ENCODE measurements at places on chromosomes 5 and 9.
A peak's percentile ranks its signal among the peaks of the same experiment; 100 is the strongest.

- no peak for DNase-seq
Measured at GRCh38 chr9:12764150-12764549, 10.7 kb upstream of the LURAP1L start.

- DNase-seq, result peak; percentile 38
Measured at GRCh38 chr5:74631081-74631953, 9.2 kb downstream of the ENC1 start.

DNA sequence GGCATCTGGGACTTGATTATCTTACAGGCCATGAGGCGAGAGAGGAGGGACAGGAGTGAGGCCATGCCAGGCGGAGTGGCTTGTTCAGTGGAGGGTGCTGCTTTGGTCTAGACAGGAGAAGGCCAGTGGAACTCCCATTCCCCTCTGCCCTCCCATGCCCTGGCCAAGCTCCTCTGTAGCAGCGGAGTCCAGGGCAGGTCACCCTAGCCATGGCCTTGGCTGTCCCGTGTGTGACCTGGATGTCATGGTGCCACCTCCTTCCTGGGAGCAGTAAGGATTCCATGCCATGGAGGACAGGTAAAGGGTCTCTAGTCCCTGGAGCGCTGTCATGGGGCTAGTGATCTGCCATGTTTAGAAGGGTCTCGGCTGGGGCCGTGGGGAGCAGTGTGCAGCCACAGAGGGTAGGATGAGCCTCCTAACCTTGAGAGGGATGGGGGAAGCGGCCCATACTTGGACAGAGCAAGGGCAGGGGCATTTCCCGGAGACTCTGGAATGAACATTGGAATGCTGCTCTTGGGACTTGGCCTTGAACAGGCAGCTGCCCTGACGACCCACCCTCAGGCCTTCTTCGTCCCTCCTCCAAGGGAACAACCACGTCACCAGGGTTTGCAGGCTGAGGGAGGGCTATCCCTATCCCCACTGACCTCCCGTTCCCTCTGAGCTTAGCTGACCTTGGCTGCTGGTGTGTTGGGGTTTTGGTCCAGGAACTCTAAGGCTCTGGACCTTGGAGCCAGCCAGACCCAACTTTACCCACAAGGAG is 100.4 kb downstream of the DAB2IP start:
- DNase-seq, result no peak

DNA sequence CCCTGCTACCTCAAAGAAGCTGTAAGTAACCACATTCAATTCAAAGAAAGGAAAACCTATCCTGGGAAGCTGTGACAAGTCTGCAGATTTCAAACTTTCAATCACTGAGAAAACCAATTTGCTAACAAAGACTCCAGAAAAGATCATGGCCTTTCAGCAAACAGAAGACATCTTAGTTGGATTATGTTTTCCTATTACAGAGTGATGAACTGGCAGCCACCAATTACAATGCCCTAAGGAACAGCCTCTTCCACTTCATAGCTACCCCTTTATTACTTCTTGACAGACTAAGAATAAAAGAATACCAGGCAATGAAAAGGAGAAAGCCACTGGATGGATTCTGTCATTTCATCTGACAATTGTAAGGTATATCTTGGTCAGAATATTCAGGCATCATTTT is 128.2 kb upstream of the RASEF start:
- no peak for DNase-seq

DNA sequence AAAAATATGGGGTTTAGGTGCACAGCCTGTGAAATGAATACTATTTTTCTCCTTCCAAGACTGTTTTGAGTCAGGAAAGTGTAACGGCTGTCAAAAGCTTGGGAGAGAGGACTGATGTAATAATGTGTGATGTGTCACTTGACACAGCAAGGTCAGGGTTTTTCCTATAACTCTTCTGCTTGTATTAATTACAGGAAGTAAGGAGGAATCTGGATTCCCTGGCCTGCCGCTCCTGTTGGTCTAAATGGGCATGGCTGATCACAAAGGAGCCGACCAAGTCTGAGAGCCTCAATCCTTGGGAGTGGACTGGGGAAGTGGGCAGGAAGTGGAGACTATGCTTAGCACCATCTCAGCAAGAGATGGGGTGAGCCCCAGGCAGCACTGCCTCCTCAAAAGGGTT is 16.7 kb upstream of the SLC28A3 start:
- no peak for DNase-seq

DNA sequence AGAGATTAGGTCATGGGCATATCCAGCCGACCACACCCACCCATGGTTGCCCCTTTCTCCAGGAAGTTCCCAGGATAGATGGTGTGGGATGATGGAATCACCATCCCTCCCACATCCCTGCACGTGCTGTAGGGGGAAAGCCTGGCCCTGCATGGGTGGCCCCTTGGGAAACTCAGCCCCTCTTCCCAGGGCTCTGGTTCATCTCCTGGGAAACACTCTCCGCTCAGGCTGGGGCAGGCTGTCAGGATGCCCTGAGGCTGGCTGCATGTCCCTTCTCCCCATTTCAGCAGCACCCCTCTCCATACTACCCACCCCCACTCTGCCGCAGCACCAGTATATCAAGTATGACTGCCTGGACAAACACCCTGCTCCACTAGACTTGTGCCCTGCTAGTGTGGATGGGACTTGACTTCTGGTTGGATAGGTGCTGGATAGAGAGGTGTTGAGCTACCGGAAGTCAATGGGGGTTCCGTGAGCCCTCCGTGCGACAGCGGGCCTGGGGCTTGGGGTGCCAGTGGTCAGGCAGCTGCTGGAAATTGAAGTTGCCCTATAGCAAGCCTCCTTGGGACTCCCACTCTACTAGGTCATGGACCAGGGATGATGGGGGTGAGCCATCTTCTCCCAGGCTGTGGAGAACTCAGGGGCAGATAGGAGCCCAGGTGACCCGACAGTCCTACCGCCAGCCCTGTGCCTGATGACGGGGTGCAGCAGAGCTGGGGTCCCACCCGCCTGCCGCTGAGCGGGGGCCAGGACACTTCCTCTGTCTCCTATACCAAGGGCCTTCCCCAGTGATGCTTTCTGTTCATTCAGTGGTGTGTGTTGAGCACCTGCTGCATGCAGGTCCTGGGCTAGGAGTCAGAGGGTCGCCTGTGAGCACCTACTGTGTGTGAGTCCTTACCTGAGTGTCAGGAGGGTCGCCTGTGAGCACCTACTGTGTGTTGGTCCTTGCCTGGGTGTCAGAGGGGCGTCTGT is 69.4 kb upstream of the COL5A1 start:
- DNase-seq, result no peak

DNA sequence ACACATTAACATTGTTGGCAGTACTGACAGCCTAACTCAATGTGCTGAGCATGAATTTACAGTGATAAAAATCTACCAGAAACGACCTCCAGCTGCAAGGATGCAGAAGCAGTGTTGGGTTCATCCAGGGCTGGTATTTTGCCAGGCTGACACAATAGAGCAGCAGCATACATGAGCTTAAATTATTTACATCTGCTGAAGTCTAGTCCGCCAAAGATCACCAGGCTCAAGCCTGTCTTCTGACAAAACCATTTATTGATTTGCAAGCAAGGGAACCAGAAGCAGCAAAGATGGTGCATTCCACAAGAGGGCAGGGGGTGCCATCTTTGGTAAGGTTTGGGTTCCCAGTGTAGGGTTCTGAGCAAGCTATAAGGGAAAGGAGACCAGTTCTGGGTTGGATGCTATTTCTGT is 8.7 kb upstream of the C5orf34 start:
- DNase-seq, result no peak

DNA sequence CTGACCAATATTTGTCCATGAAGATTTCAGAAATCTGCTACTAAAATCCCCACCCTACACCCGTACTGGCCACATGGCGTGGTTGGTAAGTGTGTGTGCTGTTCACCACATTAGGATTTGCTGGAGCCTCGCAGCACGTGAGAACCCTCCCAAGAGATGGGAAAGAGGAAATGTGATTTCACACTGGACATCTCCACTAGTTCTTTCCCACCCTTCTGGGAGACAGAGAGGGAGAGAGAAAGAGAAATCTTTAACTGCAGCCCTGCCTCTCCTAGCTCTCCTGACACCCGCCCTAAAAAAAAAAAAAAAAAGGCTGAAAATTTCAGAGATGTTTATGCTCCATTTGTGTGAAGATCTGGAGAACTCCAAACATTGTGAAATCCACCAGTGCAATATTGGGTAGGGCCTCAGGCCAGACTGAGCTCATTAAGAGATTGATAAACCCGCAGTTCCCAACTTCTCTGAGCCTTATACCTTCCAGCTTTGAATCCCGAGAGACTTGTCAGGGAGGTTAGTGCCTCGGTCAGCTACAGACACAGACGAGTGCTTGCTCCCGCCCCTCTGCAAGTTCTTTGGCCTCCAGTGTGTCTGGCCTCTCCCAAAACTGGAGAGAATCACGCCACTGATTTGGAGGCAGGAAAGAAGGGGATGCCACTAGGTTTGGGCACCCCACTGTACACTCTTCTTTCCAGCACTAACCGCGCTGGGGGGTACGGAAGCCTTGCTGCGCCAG is 1.9 kb downstream of the SPRY4 start:
- no peak for DNase-seq

- DNase-seq, result no peak
Measured at GRCh38 chr9:126326228-126327005, at the start of gene MVB12B. MVB12B (plus strand) TSS chr9:126326829; CDS start chr9:126326930, 101 bp downstream.

DNA sequence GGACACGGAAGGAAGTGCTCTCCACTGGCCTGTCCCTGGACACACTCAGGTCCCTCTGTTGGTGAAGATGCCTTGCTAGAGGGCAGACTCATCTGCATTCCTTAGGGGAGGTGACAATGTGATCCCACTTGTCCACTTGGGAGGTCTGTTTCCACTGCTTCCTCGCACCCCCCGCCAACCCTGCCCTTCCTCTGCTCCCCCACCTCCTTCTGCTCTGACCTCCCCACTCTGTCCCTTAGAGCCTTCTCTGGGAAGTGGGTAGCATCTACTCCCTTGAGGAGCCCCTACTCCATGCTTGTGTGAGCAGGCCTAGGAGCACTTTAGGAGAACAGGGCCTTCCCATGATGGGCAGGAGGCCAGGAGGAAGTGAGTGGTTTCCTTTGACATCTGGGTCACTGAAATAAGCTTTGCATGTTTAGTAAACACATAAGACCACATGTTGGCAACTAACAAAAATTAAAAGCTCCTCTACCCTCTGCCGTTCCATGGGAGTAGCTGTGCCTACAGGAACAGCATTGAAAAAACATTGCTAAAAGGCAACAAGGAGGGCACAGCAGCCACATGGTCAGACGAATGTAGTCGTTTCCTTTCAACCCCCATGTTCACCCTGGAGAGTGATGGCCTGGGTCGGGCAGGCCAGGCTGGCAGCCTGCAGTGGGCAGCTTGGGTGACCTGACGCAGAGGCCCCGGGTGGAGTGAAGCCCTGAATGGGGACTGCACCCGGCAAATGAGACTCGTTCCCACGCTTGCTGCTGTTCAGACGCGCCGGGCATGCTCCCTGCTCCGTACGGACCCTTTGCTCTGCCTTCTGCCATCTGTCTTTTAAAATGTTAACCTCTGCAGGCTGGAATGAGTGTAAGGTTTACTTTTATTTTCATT is 634.0 kb downstream of the IRX1 start:
- DNase-seq, result no peak

GRCh38 chr9:129864991-129865647 is 29.9 kb downstream of the USP20 start:
- no peak for DNase-seq

DNA sequence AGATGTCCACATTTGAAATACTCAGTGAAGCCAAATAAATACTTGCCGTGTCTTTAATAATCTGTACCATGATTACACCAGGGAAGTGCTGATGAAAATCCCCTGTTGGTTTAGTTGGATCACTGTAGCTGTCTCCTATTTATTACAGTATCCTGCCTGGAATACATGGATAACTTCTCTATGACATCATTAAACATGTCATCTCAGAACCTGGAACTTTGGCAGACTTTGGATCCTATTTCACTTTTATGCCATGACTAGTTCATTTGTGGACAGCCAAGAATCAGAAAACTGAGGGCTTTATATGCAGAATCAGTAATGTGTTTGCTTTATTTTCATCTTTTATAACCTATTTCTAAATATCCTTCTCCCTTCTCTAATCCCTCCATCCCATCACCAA is at the start of gene TXNDC8:
Gene TXNDC8, minus strand, starts transcription at position 137 of the 400 bp plus-strand sequence.
- DNase-seq, result no peak

GRCh38 chr9:89602978-89603766 is 1.6 kb upstream of the GADD45G start:
- DNase-seq, result peak; percentile 96

GRCh38 chr9:128495804-128496417 is 8.6 kb upstream of the GLE1 start:
- no peak for DNase-seq

DNA sequence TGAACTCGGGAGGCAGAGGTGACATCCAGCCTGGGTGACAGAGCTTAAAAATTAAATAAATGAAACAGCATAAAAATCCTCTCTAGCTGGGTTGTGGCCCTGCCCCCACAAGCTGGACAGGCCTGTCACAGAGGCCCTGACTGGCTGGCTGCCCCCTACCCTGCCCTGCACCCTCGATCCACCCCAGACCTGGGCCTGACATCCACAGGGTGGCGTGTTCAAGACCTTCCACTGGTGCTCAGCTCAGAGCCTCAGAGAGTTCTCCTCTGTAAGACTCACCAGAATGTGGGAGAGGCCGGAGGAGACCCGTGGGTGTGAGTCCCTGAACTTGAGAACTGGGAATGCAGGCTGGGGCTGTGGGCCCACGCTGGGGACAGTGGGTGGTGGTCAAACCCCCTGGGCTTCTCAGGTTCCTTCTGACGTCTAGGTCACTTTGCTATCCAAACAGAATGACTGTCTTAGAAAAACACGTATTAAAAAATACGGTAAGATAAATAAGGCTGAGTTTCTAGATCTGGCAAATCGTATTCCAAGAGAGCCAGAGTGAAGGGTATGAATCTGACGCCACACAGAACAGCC is 9.7 kb upstream of the WDR38 start:
- no peak for DNase-seq

DNA sequence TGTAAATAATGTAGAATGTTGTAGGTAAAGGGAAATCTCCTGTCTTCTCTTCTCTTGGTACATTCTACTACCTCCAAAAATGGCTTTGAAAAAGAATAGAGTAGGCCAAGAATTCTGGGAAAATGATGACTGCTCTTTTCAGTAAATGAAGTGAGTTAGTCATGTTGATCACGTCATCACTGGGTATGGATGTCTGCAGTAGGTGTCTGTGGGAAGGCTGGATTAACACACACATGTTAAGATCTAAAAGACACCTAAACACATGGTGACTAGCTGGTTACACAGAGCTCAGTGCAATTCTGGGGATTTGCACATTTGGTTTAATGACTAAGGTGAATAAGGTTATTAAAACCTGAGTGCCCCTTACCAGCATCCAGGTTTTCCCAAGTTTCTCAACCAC is 161.5 kb downstream of the CEP120 start:
- DNase-seq, result no peak
